ENCODE measurements at places on chromosomes 12 and 14.
A peak's percentile ranks its signal among the peaks of the same experiment; 100 is the strongest.

- no peak for DNase-seq
These were observed 151.6 kb downstream of the KCNA5 start for GRCh38 chr12:5195244-5195643.

- DNase-seq, result no peak
These were observed 20.7 kb downstream of the PRPF40B start for GRCh38 chr12:49643961-49644619.

DNA sequence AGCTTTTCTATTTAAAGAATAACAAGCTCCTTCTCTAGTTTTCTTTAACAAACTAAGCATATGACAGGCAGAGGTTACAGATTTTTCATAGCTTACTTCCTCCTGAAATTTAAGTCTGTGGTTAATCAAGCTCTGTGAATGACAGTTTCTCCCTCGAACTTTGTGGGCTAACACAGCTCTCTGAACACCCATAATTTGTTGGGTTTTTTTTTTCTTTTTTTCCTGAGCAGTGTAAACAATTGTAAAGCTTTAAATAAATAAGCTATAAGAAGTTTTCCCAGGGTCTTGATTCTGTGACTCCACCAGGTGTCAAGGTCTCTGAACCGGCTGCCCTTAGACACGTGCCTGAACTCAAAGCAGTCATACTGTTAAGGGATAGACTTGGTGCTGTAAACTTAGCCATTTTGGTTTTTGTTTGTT is 128.1 kb upstream of the AMIGO2 start:
- DNase-seq, result peak; percentile 41

DNA sequence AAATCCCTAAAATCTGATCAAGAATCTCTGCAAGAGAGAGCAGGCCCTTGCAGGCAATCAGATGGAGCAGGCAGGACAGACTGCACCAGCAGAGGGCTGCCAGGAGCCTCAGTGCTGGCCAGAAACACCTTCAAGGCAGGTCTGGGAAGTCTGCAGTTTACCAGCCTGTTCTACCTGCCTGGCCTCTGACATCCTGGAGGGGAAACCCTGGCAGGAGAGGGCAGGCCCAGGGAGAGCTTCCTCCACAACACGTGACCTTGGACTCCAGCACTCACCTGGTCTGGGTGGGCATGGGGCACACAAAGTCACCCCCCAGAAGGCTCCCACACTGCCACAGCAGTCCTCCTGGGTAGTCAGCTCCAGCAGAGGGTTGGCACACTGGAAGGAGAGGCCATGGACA is 56.0 kb downstream of the ISCA2 start:
- DNase-seq, result no peak

- DNase-seq, result peak; percentile 82
These were observed 6.2 kb downstream of the AMN start for GRCh38 chr14:102928412-102929240.

Data from GM06990 (cell line).